ENCODE measurements at places on chromosomes 12 and 14.

GRCh38 chr14:61234215-61234916 lies 46.8 kb downstream of the TMEM30B start:
- no peak for DNase-seq

- no peak for DNase-seq
These were observed 165.2 kb upstream of the OTX2 start for GRCh38 chr14:56975521-56975920.

DNA sequence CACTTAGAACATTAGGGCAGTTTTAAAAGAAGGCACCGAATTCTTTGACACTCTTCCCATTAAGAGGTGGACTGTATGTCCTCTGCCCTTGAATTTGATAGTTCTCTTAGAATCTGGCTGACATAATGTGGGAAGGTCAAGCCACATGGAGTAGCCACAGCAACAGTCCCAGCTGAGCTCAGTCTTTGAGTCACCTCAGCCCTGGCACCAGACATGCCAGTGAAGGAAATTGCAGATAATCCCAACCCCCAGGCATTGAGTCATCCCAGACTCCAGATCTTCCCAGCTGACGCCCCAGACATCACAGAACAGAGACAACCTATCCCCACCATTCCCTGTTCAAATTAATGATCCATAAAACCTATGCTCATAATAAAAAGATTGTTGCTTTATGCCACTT lies 83.4 kb downstream of the GTF2A1 start:
- DNase-seq: no peak

DNA sequence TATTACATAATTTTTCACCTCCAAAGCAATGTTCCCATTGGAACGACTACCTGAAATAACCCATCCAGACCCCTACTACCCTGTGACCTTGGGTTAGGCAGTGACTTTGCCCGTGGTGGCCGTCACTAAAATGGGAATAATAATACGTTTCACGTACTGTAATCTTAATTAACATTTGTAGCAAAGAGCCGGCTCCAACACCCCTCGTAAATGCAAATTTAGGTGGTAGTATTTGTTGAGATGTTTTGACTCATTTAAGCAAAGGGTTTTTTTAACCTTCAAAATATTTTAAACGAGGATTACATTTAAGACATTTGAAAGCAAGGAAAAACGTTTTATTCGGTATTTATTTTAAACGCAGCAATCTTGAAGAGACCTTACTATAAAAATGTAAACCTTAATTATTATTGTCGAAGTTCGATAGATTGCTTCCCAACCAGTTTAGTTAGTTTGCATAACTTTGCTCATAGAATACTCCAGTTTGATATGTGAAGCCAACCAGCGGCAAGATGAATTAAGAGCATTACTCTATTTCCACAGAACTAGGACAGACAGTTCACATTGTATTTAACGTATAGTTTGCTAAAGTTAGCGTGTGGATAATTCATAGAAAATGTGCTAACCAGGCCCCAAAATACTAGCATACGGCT lies 1.4 kb upstream of the ARID2 start:
- no peak for DNase-seq

- DNase-seq: no peak
These were observed 3.5 kb upstream of the KLRD1 start for GRCh38 chr12:10304161-10304574.

DNA sequence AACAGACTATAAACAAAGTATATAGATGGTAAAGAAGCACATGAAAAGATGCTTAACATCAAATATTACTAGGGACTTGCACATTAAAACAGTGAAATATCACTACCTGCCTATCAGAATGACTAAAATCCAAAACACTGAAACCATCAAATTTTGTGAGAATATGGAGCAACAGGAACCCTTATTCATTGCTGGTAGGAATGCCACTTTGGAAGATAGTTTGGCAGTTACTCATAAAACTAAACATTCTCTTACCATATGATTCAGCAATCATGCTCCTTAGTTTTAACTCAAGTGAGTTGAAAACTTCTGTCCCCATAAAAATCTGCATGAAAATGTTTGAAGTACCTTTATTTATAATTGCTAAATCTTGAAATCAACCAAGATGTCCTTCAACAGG lies 297.6 kb downstream of the DAD1 start:
- no peak for DNase-seq

- no peak for DNase-seq
These were observed 42.4 kb downstream of the OVCH1 start for GRCh38 chr12:29455087-29455486.

DNA sequence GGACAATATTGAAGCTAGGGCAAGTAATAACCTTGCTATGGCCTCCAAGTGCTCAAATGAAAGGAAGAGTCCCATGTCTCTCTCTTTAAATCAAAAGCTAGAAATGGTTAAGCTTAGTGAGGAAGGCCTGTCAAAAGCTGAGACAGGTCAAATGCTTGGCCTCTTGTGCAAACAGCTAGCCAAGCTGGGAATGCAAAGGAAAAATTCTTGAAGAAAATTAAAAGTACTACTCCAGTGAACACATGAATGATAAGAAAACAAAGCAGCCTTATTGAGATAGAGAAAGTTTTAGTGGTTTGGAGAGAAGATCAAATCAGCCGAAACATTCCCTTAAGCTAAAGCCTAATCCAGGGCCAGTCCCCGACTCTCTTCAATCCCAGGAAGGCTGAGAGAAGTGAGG lies 84.1 kb upstream of the PLEKHA5 start:
- no peak for DNase-seq

Data from right kidney (tissue), 9 donors.